ENCODE measurements at places on chromosomes 3 and 15.

- peak; percentile 70 for DNase-seq
Measured at GRCh38 chr15:43376017-43376705, 5.3 kb downstream of the TUBGCP4 start.

GRCh38 chr15:63870487-63871209 is 36.9 kb upstream of the HERC1 start:
- DNase-seq, result peak; percentile 67

DNA sequence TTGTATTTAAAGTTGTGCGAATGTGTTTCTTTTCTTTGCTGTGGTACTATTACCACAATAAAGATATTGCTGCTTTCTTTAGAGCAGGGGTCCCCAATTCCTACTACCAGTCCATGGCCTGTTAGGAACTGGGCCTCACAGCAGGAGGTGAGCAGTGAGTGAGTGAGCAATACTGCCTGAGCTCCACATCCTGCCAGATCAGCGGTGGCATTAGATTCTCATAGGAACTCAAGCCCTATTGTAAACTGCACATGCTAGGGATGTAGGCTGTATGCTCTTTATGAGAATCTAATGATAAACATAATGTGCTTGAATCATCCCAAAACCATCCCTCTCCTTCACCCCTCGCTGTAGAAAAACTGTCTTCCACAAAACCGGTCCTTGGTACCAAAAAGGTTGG is 41.6 kb downstream of the DMXL2 start:
- no peak for DNase-seq

DNA sequence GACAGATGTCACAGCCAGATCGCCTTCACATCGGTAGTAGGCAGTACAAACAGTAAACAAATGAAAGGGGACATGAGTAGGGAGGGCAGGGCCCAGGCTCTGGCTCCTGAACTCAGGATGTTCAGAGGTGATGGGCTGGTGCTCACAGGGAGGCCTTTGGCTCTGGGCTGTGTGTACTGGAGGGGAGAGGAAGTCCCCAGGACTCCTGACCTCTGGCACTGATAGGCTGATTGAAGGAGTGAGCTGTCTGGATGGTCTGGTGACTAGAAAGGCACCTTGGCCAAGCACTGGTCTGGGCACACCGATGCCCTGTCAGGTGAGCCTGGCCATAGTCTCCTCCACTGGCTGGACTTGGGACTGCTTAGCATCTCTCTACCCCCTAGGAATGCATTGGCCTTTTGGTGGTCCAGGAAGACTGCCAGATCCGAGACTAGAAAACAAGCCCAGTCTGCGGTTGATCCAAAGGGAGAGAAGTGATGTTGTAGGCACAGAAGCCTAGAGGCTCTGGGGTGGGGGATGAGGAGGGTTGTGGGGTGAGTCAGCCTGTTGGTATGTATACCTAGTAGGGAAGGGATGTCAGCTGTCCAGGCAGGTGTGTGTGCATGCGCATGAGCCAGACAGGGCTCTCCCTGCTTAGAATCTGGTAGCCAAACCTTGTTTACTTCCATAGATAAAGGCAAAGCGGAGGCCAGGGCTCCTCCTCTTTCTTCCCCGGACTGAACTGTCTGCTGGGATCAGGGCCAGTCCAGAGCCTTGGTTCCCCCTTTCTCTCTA is 1.9 kb downstream of the SPINT1 start:
- DNase-seq, result peak; percentile 98

DNA sequence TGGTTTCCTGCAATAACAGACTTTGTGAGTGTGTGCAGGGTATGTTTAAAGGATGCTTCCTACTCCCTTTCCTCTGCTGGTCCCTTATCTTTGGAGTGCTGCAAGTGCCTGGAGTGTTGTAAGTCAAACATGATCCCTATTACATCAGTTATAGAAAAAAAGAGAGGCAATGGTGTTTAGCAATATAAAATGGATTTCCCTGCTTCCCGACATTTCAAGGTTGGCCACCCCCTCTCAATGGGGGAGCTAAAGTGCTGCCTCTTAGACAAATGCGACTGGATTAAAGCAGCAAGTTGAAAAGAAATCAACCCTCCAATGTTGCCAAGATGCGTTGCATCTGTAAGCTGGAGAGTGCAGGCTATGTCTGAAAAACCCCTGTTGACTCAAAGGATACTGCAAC is 203.1 kb upstream of the WNT5A start:
- no peak for DNase-seq

GRCh38 chr15:28122038-28122949 is 23.2 kb upstream of the OCA2 start:
- DNase-seq, result no peak

- no peak for DNase-seq
Measured at GRCh38 chr3:99256788-99257187, 355.3 kb upstream of the DCBLD2 start.

GRCh38 chr3:127068111-127068810 is 85.3 kb downstream of the PLXNA1 start:
- no peak for DNase-seq

GRCh38 chr3:38574411-38575278 is 74.8 kb downstream of the SCN5A start:
- DNase-seq, result no peak

GRCh38 chr3:47430606-47431005 is 45.1 kb downstream of the SCAP start:
- no peak for DNase-seq

GRCh38 chr3:13308380-13308801 is 111.7 kb downstream of the NUP210 start:
- DNase-seq, result peak; percentile 39

DNA sequence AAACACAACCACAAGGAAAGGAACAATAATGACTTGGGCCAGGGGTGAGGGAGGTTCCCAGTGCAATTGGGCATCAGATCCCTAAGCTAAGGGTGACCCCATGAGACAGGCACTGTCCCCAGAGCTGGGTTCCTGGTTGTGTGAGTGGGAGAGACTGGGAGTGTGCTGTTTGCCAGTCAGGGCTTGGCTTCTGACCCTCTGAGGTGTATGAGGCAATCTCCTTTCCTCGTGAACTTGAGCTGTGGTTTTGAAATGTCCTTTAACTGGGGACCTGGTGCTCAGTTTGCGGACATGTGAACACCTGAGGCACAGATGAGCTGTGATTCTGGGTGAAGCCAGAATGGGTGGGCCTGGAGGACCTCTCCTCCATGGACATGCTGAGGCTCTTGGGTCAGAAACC is 58.5 kb upstream of the PLXNA1 start:
- no peak for DNase-seq

GRCh38 chr3:22474706-22475445 is 723.9 kb upstream of the ZNF385D start:
- DNase-seq, result no peak

GRCh38 chr3:161372321-161373260 is 1.3 kb upstream of the SPTSSB start:
- DNase-seq, result no peak

DNA sequence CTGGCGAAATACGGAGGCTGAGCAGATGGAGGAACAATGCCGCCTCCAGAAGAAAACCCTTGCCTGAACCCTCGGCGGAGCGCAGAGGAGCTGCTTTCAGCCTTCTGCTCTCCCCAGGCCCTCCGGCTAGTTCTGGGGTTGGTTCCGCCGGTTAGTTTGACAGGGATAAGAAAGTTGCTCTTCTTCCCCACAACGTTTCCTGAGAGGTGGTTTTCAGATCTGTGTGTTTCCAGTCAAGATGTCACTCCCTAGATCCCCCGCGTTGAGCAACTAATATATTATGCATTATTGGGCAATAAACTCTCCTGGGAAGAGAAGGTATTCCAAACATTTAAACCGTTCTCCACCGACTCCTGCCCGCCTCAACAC is 551 bp downstream of the NLGN1 start:
- DNase-seq, result no peak

DNA sequence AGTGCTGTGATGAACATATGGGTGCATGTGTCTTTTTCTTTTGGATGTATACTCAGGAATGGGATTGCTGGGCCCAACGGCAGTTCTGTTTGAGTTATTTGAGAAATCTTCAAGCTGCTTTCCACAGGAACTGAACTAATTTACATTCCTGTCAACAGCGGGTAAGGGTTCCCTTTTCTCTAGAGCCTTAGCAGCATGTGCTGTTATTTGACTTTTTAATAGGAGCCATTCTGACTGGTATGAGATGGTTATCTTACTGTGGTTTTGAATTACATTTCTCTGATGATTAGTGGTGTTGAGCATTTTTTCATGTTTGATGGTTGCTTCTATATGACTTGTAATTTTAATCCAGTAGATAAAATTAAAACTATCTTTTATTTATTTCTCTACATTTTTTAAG is 1168.6 kb upstream of the ALCAM start:
- no peak for DNase-seq

DNA sequence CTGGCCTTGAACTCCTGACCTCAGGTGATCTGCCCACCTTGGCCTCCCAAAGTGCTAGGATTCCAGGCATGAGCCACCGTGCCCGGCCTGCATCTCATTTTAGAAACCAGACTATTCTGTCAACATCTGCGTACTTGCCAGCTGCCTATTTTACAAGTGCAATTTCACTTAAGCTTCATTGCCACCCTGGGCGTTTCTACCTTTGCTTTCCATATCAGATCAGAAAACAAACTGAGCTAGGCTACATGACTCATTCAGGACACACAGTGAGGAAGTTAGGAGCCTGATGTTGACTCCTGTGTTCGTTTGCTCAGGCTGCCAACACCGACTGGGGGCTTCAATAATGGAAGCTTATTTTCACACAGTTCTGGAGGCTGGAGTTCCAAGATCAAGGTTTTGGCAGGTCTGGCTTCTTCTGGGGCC is 42.3 kb upstream of the KLHL25 start:
- peak; percentile 83 for DNase-seq

DNA sequence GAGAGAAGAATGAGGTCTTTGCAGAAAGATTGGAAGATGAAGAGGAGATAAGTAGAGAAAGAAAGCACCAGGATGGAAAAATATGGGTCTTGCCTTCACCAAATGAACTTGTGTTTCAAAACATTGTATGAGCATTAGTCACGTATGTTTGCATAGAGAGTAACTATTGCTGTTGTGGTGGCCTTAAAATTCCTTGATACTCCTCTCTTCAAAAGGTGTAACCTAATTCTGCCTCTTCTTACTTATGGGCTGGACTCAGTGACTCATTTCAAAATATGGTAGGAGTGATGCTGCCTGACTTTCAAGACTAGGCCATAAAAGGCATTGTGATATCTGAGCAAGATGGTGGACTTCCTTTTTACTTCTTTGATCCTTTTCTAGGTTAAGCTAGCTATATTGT is 228.7 kb upstream of the ZNF385D start:
- no peak for DNase-seq

- no peak for DNase-seq
Measured at GRCh38 chr3:116863270-116863770, 153.7 kb downstream of the TUSC7 start.

DNA sequence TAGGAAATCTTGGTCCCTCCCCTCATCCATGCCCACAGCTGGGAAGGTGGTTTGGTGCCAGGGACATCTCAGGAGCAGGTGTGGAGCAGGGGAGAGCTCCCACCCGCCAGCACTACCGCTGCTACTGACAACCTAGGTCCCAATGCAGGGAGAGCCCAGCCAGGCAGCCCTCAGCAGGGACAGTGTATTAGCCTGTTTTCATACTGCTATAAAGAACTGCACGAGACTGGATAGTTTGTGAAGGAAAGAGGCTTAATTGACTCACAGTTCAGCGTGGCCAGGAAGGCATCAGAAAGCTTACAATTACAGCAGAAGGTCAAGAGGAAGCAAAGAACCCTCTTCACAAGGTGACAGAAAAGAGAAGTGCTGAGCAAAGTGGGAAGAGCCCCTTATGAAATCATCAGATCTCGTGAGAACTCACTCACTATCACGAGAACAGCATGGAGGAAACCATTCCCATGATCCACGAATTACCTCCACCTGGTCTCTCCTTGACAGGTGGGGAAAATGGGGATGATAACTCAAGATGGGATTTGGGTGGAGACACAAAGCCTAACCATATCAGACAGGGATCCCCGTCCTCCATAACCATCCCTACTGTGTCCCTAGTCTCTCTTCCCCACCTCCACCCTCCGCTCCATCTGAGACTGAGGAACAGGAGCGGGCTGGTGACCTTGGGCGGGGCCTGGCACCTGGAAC is 218.6 kb downstream of the TBC1D2B start:
- no peak for DNase-seq

GRCh38 chr15:74773329-74773728 is 8.6 kb upstream of the CSK start:
- DNase-seq, result no peak

GRCh38 chr15:65201918-65202317 is 9.4 kb downstream of the CILP start:
- no peak for DNase-seq

- DNase-seq, result peak; percentile 62
Measured at GRCh38 chr3:136078421-136079364, 113.2 kb downstream of the PPP2R3A start.

GRCh38 chr3:195548501-195548900 is 5.4 kb upstream of the PPP1R2 start:
- no peak for DNase-seq

- no peak for DNase-seq
Measured at GRCh38 chr15:66035901-66036300, 166.6 kb downstream of the RAB11A start.

DNA sequence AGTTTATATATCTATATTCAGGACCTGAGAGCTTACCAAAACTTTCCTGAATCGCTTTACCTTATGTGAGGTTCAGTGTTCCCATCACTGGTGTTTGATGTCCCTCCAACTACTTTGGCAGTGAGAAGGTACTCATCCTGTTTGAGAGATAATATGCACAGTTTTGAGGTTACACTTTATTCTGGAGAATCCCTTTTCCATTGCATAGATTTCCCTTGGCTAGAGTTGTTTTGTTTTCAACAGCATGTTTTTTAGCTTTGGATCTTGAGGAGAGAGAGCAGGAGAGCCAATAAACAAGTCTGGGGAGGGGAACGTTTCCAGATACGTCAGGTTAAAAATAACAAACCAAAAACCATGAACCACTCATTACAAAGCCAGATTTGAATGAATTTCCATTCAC is 33.6 kb downstream of the CD200 start:
- no peak for DNase-seq

GRCh38 chr3:51700403-51700802 is 6.5 kb upstream of the GRM2 start:
- DNase-seq, result no peak

- no peak for DNase-seq
Measured at GRCh38 chr3:167808910-167809309, 73.4 kb downstream of the SERPINI1 start.

DNA sequence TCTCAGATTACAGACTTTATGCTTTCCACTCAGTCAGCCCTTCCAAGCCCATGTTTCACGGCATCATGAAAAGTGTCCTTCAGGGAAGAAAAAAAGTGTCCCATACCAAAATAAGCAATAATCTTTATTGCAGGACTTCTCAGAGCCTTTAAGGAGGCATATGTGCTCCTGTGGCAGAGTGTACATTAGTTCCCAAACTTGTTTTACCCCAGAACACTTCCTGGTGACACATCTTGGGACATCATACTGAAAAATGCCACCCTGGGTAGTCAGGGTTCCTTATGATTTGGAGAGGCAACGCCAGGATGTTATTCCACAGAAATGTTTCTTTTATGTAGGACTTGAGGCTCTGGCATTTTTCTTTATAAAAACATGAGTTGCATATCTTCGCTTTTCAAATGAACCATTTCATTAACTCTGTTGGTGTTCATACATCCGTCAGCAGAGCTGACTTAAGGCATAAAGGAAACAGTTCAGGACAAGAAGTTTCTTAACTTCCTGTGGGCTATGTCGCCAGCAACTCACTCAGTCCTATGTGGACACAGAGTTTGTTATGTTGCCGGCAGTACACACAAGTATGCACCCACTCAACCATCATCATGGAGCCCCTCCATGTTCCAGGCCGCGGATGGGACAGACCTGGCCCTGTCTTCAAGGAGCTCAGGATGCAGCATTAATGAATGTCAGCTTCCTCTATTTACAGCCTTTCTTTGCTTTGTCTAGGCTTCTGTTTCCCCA is 63.8 kb downstream of the CASR start:
- DNase-seq, result no peak

Data from HT-29 (cell line).